ENCODE measurements at places on chromosomes 3 and 15. TPM values are rescaled to one million over a fixed set of nuclear protein-coding genes. Genes with fewer than 3 reads are reported as not detected.
A peak's percentile ranks its signal among the peaks of the same experiment; 100 is the strongest.

OGG1 gene
- 27.2 TPM for total RNA-seq

DNA sequence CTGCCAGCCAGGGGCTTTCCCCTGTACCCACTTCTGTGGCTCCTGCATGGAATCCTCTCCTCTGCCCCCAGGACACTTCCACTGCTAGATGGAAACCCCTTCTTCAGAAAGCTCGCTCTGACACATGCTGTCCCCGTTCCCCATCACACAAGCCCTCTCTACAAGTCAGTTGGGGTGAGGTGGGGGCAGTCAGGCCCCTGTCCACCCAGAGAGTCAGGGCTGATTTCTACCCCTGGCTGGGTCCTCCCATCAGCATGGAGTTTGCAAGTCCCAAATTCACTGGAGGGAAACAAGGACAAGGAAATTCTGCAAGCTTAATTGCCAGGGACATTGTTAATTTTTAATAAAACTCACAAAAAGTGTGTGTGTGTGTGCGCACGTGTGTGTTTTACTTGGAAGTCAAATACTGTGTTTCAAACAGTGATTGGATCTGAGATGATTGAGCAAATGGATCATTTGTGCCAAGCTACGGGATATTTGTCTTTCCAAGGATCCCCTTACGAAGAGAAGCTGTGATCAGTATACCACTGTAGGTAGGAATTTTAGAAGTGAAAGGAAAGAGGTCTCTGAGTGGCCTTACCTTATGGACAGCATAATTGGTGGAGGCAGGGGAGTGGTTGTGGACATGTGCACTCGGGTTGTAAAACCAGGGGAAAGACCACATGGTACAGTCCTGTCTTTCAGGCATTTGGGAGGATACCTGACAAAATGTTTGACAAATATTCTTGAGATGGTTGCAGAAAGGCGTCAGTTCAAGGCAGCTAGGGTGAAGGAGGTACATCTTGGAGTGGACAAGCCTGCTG is 1.5 kb upstream of the AMOTL2 start:
- H3K4me1 ChIP-seq: peaks cover 48% of the 10 kb centered on the region
- H3K36me3 ChIP-seq: peaks cover 6% of the 10 kb centered on the region
- no peak overlapping the region for H3K4me3 ChIP-seq

TMEM158 gene
- total RNA-seq: 0.98 TPM

- peaks cover 31% of the 10 kb centered on the region for H3K36me3 ChIP-seq
- H3K4me1 ChIP-seq: peaks cover 27% of the 10 kb centered on the region
- H3K4me3 ChIP-seq: no peak overlapping the region
Observed at GRCh38 chr3:10253731-10254130, 5.5 kb downstream of the TATDN2 start.

TUBGCP5 gene
- 20.8 TPM for total RNA-seq

GRCh38 chr3:130688697-130689470 is 57.7 kb downstream of the PIK3R4 start:
- H3K4me1 ChIP-seq: no peaks in the 10 kb centered on the region
- no peaks in the 10 kb centered on the region for H3K27me3 ChIP-seq
- no peak overlapping the region for H3K4me3 ChIP-seq
- H3K27ac ChIP-seq: no peak overlapping the region
- no peak for DNase-seq

ANKRD63 gene
- total RNA-seq: not detected

TTC23 gene
- 18.3 TPM for total RNA-seq

DNA sequence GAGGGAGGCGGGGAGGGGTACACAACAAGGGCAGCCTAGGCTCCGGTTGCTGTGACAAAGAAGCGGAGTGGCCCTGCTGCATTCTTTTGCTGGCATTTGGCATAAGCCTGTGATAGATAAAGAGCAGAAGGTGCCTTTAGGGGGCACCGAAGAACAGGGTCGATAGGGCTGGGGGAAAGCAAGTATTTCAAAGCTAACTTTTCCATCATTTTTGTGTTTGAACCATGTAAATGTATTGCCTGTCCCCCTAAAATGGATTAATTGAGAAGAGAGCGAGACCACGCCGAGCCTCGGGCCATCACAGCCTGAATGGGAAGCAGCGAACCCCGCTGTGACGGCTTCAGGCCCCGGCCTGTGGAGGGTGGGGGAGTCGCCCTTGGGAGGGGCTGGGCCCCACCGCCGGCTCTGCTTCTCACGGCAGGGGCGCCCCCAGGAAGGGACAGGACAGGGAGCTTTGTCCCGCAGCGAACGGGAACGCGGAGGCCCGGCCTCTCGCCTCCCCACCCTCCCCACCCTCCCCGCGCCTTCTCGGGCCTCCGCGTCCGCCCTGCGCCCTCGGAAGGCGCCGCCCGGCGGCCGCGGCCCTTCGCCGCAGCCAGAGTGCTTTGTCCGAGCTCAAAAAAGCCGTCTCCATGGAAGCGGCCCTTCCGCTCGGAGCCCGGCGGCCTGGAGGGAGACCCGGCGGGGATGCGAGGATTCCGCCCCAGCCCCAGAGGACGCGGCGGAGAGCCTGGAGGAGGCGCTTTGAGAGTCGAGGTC is 32.4 kb upstream of the ALDH1L1 start:
- peak overlapping the region; percentile 58 for H3K4me3 ChIP-seq
- no peaks in the 10 kb centered on the region for H3K36me3 ChIP-seq
- H3K27me3 ChIP-seq: peaks cover 50% of the 10 kb centered on the region
- no peak overlapping the region for H3K27ac ChIP-seq
- DNase-seq: no peak
- H3K4me1 ChIP-seq: peaks cover 28% of the 10 kb centered on the region

GOLGA8R gene
- 3.0 TPM for total RNA-seq

DNA sequence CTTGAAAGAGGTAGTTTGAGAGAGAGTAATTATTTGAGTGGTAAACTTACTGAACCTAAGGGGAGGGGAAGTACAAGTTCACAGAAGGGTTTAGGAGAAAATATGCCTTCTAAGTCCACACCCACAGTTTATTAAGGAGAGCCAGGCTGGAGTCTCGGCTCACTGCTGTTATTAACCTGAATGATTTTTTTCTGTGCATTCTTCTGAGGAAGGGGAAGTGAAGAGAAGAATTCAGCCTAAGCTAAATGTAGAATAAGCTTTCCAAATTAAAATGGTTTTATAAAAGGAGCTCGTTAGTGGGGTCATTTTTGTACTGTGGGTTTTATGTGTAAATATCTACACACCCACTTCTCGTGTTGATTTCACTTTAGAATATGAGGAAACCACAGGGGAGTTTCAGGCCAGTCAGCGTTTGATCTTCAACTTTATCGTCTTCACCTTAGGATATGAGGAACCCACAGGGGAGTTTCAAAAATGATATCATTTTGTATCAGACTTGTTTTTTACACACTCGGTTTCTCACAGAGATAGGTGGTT is 1.5 kb downstream of the WHAMM start:
- peaks cover 28% of the 10 kb centered on the region for H3K4me1 ChIP-seq
- peak overlapping the region; percentile 94 for H3K4me3 ChIP-seq
- no peaks in the 10 kb centered on the region for H3K27me3 ChIP-seq
- H3K27ac ChIP-seq: peak overlapping the region; percentile 100
- H3K36me3 ChIP-seq: peaks cover 17% of the 10 kb centered on the region
- DNase-seq: no peak

Measured in suprapubic skin (tissue), 4 donors.